HL-60 (cell line): ENCODE measurements at places on chromosomes 6 and 20.

GRCh38 chr6:87700397-87701343, 1.4 kb downstream of the AKIRIN2 start:
- peak; percentile 61 for DNase-seq

GRCh38 chr6:121520337-121521163, 85.1 kb downstream of the GJA1 start:
- no peak for DNase-seq

DNA sequence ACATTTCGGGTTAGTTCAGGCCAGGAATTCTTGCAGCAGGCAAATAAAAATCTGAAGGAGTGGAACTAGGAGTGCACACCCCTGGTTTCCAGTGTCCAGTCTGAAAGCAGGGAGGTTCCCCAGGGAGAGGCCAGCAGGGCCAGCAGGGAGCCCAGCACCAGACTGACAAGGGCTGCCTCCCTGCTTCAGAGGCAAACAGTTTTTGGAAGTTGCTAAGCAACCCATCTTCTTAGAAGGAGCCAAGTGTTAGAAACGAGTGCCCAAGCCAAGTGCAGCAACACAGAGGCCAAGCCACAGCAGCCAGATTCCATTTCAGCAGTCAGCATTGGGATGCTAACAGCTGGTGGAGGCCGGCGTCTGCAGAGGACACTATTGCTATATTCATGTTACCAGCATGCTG, 179.1 kb downstream of the SYNDIG1 start:
- no peak for DNase-seq

- no peak for DNase-seq
Measured at GRCh38 chr6:39088331-39088730, 26.7 kb downstream of the SAYSD1 start.

DNA sequence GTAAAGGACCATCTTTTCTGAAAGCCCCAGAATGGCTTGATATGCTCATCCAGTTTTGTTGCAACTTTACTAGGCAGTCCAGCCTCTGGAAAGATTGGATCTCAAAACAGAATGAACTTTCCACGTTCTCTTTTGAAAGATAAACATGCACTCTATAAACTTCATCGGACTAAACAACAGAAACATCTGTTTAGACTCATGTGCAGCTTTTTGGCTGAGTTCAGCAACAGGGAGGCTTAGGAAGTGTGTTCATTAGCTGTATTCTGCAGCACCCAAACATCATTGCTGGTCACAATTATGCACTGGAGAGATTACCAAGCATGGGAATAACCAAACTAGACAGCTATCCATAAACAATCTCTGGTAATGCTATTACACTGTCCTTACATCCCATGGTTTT, 180.5 kb downstream of the TENT5A start:
- DNase-seq = no peak

DNA sequence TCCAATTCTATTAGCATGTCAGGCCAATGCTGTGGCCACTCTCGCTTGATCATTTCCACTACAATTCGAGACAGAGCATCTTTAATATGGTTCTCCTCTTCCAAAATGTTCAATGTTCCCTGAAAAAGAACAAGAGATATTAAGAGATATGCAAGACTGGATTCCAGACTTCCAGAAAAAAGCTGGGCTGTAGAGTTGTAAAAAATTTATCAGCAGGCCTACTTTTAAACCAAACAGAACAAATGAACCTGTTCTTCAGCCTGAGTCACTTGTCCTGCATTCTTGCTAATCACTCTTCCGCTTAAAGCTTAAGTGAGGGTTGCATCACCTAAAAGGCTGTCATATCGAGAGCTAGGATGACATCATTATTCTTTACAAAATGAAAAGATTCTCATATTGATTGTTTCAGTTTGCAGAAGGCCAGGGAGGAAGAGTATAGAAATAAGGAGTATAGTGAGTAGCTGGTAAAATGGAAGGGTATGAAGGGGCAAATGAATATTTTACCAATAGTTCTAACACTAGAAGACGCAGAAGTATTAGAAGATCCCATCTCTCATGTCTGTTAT, 4.9 kb downstream of the XPO5 start:
- no peak for DNase-seq

- no peak for DNase-seq
Measured at GRCh38 chr6:89826029-89826528, 3.6 kb upstream of the CASP8AP2 start.

DNA sequence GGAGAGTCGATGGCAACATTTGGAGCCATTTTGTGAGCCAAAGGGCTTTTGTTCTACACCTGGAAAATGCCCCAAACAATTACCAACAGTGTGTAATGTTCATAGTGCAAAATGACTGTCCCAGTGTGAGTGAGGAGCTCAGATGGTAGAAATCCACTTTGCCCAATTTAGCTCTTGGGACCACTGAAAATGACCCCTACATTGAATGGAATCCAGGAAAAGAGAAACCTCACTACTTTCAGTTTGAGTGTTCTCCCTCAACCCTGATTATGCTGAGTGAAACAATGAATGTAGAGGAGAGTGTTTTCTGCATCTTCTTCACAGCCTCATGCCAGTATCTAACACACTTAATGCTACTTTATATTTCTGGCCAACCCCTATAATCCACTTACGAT, 84.9 kb upstream of the NRN1 start:
- no peak for DNase-seq

DNA sequence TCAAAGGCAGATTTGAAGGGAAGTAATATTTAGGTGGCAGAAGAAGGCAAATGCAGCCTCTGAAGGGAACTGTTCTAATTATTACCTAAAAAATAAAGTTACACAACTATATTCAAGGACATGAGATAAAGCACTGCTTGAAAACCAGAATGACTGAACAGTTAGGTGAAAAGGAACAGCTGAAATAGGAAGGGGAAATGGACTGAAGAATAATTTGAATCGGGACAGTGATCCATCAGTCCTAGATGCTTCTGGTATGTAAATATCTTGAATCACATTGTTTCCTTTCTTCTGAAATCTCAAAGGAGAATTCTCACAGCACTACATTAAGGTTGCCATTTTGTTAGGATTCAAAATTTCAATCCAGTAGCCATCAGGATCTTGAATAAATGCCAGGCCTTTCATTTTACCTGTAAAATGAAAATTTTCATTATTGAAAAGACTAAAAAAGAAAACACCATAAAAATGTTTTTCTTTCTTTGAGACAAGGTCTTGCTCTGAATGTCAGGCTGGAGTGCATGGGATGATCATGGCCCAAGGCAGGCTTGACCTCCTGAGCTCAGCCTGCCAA, 25.9 kb downstream of the GLO1 start:
- no peak for DNase-seq

DNA sequence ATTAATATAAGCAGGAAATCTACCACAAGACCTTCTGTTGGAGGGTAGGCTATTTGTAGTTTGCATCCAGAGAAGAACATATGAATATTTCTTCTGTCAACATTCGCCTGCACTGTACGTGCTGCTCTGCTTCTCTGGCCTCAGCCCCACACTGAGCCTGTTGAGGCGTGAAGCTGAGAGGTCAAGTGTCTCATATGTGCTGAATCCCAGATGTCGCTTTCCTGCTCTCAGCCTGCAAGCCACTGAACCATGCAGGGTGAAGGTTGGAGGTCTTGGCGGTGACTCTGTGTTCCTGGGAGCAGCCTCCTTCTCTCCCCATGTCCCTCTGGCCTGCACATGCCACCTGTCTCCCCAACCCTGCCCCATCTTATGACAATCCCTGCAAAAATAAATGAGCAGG, 83.6 kb downstream of the TMEM170B start:
- no peak for DNase-seq

DNA sequence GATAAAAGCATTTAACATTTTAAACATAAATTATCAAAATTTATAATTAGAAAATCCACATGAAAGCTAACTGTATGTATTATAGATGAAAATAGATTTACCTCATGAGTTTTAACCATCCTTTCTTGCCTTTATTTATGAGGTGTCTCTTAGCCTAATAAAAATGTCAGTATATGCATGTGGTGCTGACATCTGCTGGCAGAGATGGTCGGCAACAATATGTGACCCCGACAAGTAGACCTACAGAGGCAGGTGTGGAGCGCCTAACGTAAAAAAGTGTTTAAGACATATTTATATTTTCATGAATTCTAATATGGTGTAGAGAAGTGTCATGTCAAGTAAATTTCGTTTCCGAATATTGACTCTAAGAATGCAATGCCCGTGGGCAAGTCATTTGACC, 149.0 kb upstream of the FUT9 start:
- DNase-seq = no peak

DNA sequence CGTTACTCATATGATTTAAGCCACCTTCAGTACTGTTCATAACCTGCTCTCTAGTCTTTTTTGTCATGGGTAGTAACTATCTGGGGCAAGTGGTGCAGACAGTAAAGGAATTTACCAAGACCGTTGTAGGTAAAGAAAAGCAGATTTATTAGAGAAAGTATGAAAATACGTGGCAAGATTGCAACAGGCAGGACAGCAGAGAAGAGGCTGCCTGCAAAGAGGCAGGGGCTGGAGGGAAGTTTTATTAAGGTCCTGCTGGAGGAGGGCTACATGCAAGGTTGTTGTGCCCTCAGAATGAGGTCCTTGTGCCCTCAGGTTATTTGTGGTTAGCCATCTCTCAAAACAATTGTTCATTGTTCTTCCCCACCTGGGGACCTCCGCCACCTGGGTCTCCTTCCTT, 444.3 kb downstream of the BCKDHB start:
- no peak for DNase-seq

GRCh38 chr6:83198486-83199172, 5.5 kb downstream of the RWDD2A start:
- DNase-seq = no peak

- DNase-seq = no peak
Measured at GRCh38 chr6:113693851-113694250, 163.3 kb upstream of the MARCKS start.

- no peak for DNase-seq
Measured at GRCh38 chr6:138104618-138105213, 2.5 kb downstream of the PERP start.

- DNase-seq = no peak
Measured at GRCh38 chr20:49389854-49390253, 92.6 kb downstream of the KCNB1 start.

- DNase-seq = no peak
Measured at GRCh38 chr6:116459927-116460326, 1.2 kb upstream of the CALHM6 start.

- DNase-seq = peak; percentile 94
Measured at GRCh38 chr20:1434571-1435336, 31.9 kb downstream of the NSFL1C start.

GRCh38 chr20:19789009-19789408, 31.0 kb downstream of the RIN2 start:
- DNase-seq = no peak

DNA sequence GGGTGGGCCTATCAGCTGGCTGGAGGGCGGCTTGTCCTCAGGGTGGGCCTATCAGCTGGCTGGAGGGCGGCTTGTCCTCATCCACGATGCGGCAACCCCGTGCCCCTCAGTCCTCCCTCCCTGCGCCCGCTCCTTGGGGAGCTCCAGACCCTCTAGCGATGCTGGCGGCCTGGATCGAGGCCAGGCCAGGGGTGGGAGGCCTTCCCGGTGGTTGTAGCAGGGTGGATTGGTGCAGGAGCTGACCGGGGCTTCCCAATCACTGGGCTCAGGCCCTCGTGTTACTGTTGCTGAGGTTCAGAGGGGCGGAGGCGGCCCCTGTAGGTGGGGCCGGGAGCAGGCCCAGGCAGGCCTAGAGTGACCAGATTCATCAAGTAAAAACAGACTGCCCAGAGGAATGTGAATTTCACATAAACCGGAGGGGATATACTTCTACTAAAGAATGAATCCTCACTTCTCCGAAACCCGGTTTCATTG, 8.8 kb downstream of the SLC17A9 start:
- DNase-seq = no peak

GRCh38 chr20:44209686-44210405, 725 bp downstream of the OSER1 start:
- no peak for DNase-seq

GRCh38 chr6:5695260-5696245, 311.2 kb downstream of the NRN1 start:
- no peak for DNase-seq

- DNase-seq = no peak
Measured at GRCh38 chr20:21435576-21435975, 38.2 kb upstream of the NKX2-4 start.

GRCh38 chr6:4128748-4129147, 6.6 kb downstream of the ECI2 start:
- no peak for DNase-seq

DNA sequence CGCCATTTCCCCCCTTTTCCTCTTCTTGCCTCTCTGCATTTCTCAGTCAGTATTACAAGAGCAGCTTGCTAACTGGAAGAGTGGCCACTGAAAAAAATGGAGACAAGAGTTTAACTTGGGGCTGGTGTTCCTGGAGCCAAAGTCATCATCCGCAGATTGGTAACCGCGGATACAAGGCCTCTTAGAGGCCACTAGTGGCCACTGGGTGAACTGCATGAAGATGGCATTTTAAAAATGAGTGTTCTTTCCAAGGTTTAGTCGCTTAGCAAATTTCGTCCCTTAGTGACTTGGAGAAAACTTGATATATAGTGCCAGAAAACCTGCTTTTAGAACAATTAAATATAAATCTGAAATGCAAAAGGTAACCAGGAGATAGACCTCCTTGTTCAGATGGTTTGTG, 4.8 kb downstream of the F13A1 start:
- DNase-seq = peak; percentile 36

- no peak for DNase-seq
Measured at GRCh38 chr6:97939440-97940168, 656.6 kb upstream of the MMS22L start.

DNA sequence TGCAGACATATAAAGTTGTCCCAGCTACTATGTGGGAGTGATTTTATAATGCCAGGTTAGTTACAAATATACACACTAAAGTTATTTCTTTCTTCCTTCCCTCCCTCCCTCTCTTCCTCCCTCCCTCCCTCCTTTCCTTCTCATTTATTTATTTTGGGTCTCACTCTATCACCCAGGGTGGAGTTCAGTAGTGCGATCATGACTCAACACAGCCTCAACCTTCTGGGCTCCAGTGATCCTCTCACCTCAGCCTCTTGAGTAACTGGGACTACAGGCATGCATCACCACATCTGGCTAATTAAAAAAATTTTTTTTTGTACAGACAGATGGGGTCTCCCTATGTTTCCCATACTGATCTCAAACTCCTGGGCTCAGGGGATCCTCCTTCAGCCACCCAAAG, 59.2 kb downstream of the PHF20 start:
- no peak for DNase-seq

GRCh38 chr6:7631466-7631865, 41.5 kb downstream of the SNRNP48 start:
- DNase-seq = no peak

DNA sequence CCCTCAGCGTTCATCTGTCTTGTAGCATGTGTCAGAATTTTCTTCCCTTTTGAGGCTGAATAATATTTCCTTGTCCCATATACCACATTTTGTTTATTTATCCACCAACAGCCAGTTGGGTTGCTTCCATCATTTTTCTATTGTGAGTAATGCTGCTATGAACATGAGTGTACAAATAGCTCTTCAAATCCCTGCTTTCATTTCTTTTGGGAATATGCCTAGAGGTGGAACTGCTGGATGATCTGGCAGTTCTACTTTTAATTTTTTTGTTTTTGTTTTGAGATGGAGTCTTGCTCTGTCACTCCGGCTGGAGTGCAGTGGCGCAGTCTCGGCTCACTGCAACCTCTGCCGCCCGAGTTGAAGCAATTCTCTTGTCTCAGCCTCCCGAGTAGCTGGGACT, 64.7 kb downstream of the SASH1 start:
- DNase-seq = no peak
